Left forelimb (tissue), 1 donor: ENCODE measurements at places on chromosomes 6 and 20.

- no peak for DNase-seq
These were observed 144.5 kb upstream of the FLRT3 start for GRCh38 chr20:14481863-14482262.

GRCh38 chr6:15443119-15443830, 197.4 kb downstream of the JARID2 start:
- DNase-seq = no peak

- DNase-seq = no peak
These were observed at the start of gene SFTA2 for GRCh38 chr6:30931969-30932645. Gene SFTA2, minus strand, starts transcription at chr6:30932170. Its CDS starts 74 bp downstream, at chr6:30932096.

- peak; percentile 81 for DNase-seq
These were observed 606 bp downstream of the ID4 start for GRCh38 chr6:19837511-19838441.

GRCh38 chr6:155382338-155382685, 68.0 kb upstream of the TFB1M start:
- DNase-seq = no peak

GRCh38 chr6:8065519-8065911, 1.3 kb upstream of the BLOC1S5 start:
- DNase-seq = no peak

DNA sequence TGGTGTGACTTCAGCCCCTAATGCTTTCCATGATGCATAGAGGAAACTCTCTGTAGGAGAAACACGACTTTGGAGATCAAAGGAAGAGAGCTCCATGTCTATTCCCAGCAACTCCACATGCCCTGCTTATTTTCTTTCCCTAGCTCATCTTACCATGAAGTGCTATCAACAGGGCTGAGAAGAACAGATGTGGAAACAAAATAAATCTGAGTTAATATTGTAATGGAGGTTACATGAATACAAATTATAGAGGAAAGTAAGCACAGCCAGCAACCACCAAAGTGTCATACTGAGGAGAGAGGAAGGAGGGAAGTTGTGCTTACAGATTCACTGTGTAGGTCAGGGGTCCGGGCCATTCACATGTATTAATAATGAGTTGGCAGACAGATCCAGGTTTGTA, 157.5 kb downstream of the RFPL4B start:
- DNase-seq = no peak

DNA sequence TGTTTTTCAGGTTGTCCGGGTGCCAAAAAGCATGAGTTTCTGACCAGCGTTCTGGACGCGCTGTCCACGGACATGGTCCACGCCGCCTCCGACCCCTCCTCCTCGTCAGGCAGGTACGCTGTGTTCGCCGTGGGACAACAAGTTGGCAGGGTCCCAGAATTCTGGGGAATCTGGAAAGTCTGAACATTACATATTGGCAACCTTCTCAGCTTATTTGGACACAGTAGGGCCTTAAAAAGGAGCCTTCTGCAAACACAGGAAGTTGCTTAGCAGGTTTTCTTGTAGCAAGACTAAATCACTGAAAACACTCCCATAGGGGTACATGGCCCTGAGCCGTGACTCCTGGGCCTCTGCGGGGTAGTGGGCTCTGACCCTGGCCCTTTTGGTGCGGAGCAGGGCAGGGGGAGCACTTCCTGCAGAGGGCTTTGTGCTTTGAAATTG, 209.7 kb downstream of the SMOC2 start:
- DNase-seq = no peak

DNA sequence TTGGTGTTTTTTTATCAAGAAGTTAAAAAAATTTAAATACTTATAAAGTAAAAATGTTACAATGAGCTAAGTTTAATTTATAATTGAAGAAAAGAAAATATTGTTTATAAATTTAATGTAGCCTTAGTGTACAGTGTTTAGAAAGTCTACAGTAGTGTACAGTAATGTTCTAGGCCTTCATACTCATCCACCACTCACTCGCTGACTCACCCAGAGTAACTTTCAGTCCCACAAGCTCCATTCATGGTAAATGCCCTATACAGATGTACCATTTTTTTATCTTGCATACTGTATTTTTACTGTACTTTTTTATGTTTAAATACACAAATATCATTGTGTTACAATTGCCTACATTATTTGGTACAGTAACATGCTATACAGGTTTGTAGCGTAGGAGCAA, 26.0 kb downstream of the HTR1E start:
- no peak for DNase-seq

- DNase-seq = no peak
These were observed 31.4 kb downstream of the KCNK17 start for GRCh38 chr6:39282774-39283173.

DNA sequence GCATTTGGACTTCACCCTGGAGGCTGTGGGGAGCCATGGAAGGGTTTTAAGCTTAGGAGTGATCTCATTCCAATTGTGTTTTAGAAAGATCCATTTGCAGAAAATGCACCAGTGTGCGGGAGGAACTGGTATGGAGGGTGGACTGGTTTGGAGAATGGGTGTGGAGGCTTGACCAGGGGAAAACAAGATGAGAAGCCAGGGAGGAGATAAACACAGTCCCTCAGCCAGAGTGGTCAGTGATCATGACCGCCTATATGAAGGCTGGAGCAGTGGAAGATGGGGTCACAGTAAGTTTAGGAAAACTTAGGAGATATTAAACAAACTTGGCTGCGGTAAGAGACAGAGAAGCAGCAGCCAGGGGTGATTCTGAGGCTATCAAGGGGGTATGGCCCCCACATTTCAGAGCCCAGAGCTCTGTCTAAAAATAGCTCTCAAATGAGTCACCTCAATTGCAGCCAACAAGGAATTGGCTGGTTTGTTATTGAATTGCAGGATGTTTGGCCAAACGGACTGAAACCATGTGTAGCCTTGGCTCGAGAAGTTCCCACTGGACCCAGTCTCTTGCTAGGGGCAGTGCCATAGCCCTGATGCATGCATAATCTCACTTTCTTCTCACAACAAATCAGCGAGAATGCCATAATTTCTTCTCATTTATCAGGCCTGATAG, 159.9 kb upstream of the TOP1 start:
- DNase-seq = no peak

DNA sequence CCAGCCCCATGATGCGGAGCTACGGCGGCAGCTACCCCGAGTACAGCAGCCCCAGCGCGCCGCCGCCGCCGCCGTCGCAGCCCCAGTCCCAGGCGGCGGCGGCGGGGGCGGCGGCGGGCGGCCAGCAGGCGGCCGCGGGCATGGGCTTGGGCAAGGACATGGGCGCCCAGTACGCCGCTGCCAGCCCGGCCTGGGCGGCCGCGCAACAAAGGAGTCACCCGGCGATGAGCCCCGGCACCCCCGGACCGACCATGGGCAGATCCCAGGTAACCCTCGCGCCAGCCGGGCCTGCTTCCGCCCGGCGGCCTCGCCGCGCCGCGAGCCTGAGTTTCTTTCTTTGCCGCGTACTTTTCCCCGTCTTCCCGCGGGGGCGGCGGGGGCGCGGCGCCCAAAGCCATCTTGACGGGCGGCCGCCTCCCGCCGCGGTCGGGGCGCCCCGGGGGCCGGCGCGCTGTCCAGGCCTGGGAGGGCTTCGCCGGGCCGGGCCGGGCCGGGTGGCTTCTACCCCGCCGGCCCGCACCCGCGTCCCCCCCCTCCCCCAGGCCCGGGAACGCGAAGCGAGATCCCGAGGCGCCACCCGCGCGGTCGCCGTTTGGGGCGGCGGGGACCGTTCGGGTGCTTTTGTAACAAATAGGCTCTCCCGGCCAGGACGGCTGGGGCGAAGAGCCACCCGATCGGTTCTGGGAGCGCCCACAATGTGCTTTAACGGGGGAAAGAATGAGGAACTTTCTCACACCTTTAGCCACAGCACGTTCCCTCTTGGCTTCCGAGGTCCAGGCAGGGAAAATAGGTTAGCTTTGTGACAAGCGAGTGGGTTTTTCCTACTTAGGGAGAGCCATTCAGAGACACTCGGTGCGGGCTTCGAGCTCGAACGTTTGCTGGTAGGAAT, 2.3 kb downstream of the ARID1B start:
- peak; percentile 77 for DNase-seq

GRCh38 chr20:36051318-36052116, 83.1 kb downstream of the CNBD2 start:
- no peak for DNase-seq

- DNase-seq = no peak
These were observed 63.1 kb upstream of the UNC93A start for GRCh38 chr6:167227984-167228383.

DNA sequence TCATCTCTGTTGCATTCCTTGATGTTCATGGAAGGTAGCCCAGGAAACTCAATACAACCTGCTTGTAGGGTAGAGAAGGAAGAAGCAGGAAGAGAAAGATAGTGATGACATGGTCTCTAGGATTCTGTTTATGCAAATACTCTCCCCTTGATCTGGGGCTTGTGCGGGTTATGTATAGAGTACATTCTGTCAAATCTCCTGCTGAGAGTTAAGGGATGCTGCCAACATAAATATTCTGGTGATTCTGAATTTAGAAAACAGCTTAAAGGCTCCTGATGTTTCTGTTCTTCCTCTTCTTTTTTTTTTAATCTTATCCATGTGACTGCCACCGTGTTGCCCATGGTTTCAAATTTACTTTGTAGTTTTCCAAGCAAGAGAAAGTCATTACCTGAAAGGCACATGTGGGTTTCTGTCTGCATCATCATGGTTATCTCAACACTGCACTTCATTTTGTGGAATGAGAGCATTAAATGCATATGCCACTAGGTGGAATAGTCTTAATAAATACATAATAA, 150.6 kb downstream of the RPS12 start:
- no peak for DNase-seq

DNA sequence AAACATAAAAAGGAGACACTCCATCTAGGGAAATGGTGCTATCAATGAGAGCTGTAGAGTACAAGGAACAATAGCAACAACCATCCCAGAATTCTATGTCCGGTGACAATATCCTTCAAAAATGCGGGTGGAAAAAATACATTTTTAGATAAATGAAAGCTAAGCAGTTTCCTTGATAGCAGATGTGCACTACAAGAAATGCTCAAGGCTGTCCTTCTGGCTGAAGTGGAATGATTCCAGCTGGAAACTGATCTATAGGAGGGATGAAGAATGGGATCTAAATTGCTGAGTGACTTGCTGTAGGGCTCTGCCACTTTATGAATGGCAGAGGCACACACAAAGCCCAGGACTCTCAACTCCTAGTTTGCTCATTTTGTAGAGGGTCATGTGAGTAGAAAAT, 763.1 kb downstream of the C6orf118 start:
- DNase-seq = no peak

- no peak for DNase-seq
These were observed 35.7 kb downstream of the CNBD2 start for GRCh38 chr20:36004045-36004444.

GRCh38 chr6:6889601-6890000, 218.2 kb upstream of the RREB1 start:
- DNase-seq = no peak

DNA sequence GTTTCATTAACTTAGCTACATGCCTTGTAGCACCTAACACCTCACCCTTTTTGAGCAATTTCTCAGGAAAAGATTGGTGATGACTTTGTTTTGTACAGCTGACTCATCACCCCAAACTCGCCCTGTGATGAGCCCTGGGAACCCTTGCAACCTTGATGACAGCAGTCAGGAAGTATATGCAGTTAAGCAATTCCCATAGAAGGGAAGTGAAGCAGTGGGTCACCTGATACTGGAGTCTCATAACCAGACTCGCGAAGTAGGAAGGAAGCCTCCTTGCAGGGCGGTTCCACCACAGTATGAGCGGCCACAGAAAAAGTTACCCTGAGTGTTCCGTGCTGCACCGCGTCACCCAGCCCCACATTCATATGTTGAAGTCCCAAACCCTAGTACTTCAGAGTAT, 82.0 kb upstream of the EDN1 start:
- DNase-seq = no peak

DNA sequence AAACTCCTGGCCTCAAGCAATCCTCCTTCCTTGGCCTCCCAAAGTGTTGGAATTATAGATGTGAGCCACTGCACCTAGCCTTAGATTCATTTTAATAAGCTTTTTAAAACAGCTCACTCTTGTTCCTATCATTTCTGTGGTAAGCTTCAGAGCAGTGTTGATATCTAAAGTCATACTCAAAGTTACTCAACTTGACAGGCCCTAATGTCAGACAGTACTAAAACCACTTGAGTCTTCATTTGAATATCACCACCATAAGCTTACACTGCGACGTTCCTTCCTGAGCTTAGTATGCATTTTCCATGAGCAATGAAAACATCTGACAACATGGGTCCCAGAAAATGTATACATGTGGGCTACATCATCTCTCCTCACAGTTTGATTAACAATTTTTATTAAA, 6.0 kb downstream of the FUCA2 start:
- no peak for DNase-seq

DNA sequence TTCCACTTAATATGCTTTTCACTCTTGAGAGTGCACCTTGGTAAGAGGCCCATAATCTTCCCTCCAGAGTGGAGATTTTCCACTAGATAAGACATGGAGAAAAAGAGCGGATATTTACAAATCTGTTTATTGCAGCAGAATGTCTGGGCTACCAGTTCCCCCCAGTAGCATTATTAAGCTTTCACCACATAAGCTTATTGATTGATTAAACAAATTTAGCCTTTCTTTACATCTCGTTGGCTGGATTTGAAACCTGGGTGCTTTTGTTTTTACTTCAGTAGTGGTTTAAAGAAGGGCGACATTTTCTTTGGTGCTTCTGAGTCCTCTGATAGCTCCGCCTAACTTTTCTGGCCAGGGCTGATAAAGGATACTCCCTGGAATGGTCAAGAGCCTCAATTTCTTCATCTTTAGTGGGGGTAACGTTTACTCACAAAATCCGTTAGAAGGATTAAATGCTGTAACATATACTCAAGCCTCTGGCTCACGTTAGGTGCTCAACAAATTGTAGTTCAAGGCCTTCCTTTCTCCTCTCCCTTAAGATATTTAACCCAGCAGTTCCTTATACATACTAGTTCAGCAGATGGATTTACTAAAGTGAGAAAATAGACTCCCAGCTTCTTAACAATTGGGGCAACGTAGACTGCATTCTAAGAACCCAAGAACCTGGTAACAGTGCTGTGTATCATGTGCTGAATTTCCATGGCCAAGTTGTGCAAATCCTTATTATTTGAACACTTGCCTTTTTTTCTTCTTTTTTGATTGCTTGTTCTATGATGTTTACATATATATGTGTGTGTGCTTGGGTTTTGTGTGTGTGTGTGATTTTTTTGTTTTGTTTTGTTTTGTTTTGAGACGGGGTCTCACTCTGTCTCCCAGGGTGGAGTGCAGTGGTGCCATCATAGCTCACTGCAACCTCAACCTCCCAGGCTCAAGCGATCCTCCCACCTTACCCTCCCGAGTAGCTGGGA, 91.4 kb downstream of the RREB1 start:
- DNase-seq = no peak

- DNase-seq = no peak
These were observed 170.8 kb downstream of the CDH4 start for GRCh38 chr20:61422636-61423425.

GRCh38 chr6:15842727-15843117, 179.9 kb upstream of the DTNBP1 start:
- DNase-seq = no peak
